Adrenal gland (tissue), 19 donors: ENCODE measurements at places on chromosomes 5 and 9. TPM values are rescaled to one million over a fixed set of nuclear protein-coding genes. Genes with fewer than 3 reads are reported as not detected.

TXNDC8 gene
- polyA plus RNA-seq: not detected

NUDT2 gene
- 32.9 TPM for polyA plus RNA-seq

PNPLA7 gene
- polyA plus RNA-seq: 64.1 TPM

WDR38 gene
- 0.16 TPM for polyA plus RNA-seq

HMGCR gene
- polyA plus RNA-seq: 25.5 TPM

- DNase-seq: no peak
These were observed 50.8 kb downstream of the GPR21 start for GRCh38 chr9:123084256-123084655.

DNA sequence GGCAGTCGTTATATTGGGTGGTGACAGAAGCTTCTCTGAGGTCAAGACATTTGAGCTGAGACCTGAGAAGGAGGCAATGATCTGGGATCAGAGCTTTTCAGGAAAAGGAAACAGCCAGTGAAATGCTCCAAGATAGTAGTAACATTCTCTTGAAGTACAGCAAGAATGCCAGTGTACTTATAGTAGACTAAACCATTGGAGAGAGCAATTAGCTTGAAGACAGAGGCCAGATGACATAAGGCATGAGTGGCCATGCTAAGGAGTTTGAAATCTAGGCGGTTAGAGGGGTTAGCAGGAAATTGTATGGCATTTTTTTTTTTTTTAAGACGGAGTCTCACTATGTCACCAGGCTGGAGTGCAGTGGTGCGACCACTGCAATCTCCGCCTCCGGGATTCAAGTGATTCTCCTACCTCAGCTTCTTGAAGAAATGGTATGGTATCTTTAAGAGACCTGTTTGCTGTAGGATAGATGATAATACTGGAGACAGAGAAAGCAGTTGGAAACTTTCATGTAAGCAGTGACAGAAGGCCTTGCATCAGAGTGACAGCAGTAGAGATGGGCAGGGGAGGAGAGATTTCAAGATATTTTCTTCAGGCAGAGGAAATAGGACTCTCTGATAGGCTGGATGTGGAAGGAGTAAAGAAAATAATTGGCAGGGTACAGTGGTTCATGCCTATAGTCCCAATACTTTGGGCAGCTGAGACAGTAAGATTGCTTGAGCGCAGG, 482.2 kb upstream of the PAPPA start:
- no peak for DNase-seq

GRCh38 chr5:178196281-178196812, 8.0 kb upstream of the HNRNPAB start:
- no peak for DNase-seq

GRCh38 chr5:91053741-91054025, 329.4 kb downstream of the ARRDC3 start:
- no peak for DNase-seq

GRCh38 chr5:40165789-40166728, 513.7 kb upstream of the PTGER4 start:
- no peak for DNase-seq

GRCh38 chr9:87704342-87704741, 21.6 kb upstream of the CTSL start:
- no peak for DNase-seq

DNA sequence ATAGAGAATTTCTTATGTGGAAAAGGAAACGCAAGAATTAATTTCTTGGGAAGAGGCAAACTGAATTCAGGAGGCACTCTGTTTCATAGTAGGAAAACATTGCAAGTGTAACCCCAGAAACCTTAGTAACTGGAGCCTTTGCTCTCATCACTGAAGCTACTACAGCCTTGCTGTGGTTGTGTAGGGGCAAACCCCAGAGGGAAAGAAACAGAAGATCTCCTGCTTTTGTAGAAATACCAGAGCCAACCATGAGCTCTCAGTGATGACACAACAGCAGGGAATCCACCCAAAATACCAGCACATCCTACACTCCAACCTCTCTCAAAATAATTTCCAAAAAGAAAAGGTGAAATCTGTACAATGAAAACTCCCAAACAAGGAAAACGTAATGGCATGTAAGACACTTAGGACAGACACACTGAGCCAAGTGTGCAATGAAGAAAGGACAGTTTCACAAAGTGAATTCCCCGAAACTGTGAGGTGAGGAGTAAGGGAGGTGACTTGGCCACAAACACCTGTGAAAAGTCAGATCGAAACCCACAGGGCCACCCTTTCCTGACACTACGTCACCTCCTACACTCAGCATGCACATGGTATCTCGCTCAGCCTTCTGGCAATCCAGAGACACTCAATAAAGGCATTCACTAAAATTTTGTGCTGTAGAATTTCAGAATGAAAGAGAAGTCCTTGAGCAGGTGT, 8.5 kb upstream of the ACSL6 start:
- DNase-seq: no peak
